ENCODE measurements at places on chromosomes 5 and 9.

- DNase-seq: no peak
Observed at GRCh38 chr9:130450344-130451003, 5.7 kb downstream of the ASS1 start.

DNA sequence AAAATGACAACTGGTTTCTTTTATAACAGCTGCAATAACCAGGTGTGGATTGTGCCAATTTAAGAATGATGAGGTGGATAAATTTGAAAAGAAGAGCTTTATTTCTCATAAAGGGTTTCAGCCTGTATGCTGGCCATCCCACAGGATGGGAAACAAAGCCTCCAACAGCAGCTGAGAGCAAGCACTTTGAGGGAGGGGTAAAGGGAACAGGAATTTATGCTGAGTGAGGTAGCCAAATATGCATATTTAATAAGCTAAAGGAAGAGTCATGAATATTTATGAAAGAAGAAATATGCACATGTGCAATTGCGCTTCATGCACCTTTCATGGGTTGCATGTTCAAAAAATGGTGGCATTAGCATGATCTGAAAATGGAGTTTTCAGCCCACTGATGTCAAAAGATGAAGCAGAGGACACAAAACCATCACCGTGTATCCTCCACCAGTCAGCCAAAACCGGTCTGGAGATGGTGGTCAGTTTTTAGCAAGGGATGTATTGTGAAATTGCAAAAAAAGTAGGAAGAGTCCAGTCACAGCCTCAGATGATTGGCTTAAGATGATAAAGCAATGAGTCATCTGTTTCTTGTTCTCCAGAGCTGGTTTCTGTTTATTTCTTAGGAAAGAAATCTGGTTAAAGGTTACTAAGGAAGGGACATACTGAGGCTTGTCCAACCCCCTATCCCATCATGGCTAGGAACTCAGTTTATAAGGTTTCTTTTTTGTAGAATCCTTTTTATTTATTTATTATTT, 47.9 kb downstream of the DEPDC1B start:
- no peak for DNase-seq

DNA sequence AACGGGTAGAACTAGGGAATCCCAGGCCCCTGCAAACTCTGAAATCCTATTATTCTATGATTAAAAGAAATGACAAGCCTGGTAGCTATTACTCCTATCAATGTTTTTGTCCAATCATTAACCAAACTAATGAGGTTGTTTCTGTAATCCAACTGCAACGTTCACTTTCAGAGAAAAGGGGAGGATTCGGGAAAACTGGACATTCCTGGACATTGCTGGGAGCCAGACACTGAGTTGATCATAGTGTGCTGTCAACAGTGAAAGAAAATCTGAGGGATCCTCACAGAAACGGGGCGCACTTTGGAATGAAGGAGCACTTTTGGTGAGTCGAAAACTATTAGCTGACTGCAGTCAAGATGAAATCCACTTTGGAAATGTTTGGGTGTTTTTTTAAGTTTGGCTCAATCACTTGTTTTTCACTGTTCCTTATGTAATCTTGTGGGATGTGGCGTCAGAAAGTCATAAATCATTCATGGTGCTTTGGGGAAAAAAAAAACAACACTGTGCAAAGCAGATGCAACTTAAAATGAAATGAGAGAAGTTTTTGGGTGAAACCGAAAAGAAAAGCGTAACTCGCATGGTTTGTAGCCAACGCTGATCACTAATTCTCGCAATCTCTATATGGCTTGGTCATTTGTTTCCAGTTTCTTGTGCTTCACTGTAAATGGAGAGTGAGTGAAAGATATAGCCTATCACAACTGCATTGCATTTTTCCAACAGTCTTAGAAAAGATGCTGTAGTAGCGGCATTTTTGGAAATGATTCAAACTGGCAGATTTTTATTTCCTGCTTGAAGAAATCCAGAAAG, 51.2 kb upstream of the ADRA1B start:
- DNase-seq: no peak

DNA sequence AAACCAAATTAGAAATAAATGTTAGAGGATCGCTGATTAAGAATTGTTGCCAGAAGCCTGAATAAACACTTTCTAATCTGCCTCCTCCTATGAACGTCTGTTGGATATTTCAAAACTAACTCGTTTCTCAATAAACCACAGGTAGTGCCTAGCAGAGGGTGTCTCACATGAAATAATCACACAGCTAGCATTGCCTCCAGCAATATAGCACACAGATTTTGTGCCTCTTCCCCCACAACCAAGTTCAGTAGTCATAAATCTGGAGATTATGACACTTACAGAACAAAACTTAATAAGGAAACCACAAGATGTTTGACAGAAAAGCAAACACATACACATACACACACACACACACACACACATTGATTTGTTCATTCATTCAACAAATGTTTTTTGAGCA, 173.2 kb upstream of the CDH10 start:
- DNase-seq: no peak

DNA sequence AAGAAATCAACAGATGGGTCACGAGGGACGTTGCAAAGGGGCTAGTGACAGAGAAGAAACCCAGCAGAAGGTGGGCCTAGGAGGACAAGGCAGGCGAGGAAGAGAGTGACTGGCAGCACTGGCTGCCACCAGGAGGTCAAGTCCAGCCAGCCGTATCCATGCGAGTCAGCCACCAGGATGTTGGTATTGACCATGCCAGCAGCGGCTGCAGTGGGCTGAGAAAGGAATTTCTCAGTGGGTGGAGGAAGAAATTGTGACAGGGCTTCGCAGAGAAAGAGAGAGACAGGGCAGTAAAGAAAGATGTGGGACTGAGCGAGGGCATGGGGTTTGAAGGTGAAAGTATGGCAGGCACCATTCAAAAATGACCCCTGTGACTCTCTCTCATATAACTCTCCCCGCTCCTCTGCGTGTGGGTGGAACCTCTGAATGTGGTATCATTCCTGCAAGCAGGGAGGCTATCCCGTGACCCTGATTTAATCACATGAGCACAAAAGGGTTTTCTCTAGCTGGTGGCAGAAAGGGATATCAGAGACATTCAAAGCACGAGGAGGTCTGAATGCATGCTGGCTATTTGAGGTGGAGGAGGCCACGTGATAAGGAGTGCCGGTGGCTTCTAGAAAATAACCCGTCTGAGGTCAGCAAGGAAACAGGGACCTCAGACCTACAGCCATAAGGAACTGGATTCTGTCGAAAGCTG, 45.4 kb upstream of the FBXW11 start:
- DNase-seq: no peak

GRCh38 chr9:33049680-33050361, 24.7 kb downstream of the DNAJA1 start:
- DNase-seq: no peak

GRCh38 chr9:133919253-133920115, 72.6 kb downstream of the VAV2 start:
- no peak for DNase-seq

GRCh38 chr9:117412006-117412715, 2.7 kb downstream of the ASTN2 start:
- peak; percentile 6 for DNase-seq

- no peak for DNase-seq
Observed at GRCh38 chr5:168691891-168692290, 112.7 kb upstream of the PANK3 start.

GRCh38 chr9:78286946-78287388, 10.0 kb upstream of the PSAT1 start:
- no peak for DNase-seq

DNA sequence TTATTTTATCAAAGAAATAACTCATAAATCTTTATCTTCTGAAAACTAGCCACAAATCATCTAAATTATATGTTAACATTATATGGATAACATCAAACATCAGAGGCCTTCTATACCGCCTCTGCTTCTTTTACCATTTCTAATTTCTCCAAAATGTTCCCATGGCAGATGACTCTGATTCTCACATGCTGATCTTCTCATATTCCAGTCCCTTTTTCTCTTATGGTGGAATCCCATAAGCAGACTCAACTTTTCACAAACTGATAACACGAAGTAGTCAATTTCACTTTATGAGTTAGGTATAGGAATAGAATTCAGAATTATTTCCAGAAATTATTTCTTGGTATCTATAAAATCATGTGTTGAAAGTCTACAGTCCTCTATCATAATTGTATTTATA, 212.3 kb downstream of the ENC1 start:
- DNase-seq: no peak

- no peak for DNase-seq
Observed at GRCh38 chr9:34662526-34663302, at the start of gene CCL27. Gene CCL27 (minus strand): TSS chr9:34662657. CDS start chr9:34662633, 24 bp downstream.

- no peak for DNase-seq
Observed at GRCh38 chr9:132301521-132301920, 53.3 kb downstream of the SETX start.

- no peak for DNase-seq
Observed at GRCh38 chr5:116730706-116731105, 156.1 kb upstream of the SEMA6A start.

DNA sequence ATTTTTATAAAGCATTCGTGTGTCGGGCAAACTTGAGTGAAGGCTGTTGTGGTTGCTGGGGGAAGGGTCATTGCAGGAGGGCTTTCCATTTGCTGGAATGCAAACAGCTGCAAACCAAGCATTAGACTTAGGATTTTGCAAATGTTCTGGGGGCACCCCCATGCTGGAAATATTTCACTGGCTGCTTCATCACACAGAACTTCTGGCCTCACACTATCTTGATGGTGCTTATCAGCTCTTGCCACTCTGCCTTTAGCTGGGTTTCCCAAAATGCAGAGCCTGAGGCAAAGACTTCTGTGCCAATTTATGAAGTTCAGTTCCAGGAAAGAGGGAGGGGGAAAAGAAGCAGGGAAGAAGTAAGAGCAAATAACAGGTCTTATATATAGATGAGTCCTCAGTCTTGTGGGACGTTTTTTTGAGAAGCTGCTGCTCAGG, 8.6 kb upstream of the COL15A1 start:
- no peak for DNase-seq

DNA sequence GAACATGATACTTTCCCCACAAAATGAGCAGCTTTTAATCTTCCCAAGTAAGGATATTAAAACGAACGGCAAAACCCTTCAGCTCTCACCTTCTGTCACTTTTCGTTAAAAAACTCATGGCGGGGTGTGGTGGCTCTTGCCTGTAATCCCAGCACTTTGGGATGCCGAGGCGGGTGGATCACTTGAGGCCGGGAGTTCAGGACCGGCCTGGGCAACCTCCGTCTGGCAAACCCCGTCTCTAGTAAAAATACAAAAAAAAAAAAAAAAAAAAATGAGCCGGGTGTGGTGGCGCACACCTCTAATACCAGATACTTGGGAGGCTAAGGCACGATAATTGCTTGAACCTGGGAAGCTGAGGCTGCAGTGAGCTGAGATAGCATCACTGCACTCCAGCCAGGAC, 902 bp downstream of the TMED9 start:
- no peak for DNase-seq

DNA sequence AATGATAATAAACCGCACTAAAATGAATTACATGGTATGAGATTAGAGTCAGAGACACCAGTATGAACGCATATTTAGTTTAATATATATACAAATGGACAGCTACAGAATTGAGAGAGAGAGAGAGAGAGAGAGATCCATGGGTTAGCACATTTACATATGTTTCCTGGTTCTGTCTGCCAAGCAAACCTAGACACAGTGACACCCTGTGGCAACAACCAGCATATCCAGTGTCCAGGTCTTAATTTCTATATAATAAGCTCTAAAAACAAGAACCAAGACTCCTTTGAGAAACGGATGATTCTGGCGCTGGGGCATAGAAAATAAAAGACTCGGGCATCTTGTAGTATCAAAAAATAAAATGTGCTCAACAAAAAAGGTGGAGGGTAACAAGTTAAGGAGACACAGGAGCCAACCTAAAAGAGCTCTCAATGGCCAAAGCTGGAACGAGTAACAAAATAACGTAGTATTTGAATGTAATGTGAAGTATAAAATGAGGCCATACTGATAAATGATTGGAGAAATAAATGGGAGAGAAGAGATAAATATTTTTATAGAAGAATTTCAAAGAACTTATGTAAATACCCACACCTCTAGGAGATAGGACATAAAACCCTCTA, 84.5 kb downstream of the RFX3 start:
- DNase-seq: peak; percentile 70

DNA sequence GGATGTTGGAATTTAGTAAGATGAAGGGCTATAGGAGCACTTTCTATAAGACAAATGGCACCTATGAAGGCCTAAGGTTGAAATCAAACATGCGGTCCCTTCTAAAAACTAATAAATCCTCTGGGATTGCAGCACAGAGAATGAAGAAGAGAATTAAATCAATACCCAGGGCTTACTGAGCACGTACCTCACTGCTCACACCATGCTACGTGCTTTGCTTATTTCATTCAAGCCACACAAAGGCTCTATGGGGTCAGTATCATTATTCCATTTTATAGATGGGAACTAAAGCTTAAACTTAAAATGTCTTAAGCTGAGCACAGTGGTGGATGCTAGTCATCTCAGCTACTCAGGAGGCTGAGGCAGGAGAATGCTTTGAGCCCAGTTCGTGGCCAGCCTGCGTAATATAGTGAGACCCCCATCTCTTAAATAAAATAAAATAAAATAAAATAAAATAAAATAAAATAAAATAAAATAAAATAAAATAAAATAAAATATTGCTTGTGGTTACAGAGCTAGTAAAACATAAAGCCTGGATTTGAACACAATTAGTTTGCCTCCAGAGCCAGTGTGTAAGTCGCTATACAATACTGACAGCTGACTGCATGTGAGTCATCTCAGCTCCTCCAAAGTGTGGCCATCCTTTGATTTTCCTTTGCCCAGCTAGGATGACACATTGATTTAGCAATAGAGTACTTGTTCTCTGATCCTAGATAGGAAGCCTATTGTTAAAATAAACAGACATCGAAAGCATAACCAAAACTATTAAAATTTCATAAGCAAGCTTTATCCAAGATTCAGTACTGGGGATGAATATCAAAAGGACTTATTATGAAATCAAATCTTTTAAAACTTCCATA, 20.9 kb upstream of the DPYSL3 start:
- DNase-seq: no peak

DNA sequence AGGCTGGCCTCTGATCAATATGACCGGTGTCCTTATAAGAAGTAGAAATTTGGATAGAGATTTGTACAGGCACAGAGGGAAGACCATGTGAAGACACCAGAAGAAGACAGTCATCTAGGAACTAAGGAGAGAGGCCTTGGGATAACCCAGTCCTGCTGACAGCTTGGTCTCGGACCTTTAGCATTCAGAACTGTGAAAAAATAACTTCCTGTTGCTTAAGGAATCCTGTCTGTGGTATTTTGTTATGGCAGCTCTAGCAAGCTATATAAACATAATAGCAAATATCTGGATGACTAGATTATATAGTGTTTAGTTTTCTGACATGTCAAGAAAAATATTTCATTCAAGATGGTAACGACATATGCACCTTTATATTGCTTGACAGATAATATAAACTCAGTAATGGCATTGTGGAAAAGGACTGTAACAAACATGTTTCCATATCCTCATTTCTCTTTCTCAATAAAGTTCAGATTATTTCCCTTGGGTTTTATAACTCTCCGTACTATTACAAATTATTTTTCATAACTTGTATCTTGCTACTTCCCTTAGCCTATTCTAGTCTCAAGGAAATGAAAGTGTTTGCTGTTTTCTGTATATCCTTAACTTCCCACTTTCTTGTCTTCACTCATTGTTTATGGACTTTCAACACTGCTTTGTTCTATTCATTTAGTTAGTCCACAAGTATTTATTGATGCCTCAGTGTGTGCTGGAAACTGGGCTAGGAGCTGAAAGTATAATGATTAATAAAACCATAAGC, 62.4 kb downstream of the KIAA1958 start:
- no peak for DNase-seq

- no peak for DNase-seq
Observed at GRCh38 chr5:177507165-177507564, 2.5 kb downstream of the DOK3 start.

- DNase-seq: peak; percentile 85
Observed at GRCh38 chr9:115591584-115591984, 473.6 kb upstream of the TNC start.
